ENCODE measurements at places on chromosomes 6 and 20. TPM values are rescaled to one million over a fixed set of nuclear protein-coding genes. Genes with fewer than 3 reads are reported as not detected.
A peak's percentile ranks its signal among the peaks of the same experiment; 100 is the strongest.

DNA sequence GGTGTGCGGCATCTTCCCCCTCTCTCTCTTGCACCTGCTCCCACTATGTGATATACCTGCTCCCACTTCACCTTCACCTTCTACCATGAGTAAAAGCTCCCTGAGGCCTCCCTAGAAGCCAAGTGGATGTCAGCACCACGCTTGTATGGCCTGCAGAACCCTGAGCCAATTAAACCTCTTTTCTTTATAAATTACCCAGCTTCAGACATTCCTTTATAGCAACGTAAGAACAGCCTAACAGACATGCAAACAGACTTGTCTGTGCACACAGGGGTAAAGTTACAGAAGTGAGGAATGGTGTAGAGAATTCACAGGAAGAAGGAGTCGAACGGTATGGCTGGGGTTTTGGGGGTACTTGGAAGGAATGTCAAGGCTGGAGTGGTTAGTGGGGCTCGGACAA is 14.8 kb upstream of the TGM2 start:
- no peak for DNase-seq

- peak; percentile 86 for DNase-seq
Measured at GRCh38 chr20:34824452-34824805, 1.0 kb downstream of the NCOA6 start.

- no peak for DNase-seq
Measured at GRCh38 chr6:111944541-111944940, 71.3 kb upstream of the FYN start.

DNA sequence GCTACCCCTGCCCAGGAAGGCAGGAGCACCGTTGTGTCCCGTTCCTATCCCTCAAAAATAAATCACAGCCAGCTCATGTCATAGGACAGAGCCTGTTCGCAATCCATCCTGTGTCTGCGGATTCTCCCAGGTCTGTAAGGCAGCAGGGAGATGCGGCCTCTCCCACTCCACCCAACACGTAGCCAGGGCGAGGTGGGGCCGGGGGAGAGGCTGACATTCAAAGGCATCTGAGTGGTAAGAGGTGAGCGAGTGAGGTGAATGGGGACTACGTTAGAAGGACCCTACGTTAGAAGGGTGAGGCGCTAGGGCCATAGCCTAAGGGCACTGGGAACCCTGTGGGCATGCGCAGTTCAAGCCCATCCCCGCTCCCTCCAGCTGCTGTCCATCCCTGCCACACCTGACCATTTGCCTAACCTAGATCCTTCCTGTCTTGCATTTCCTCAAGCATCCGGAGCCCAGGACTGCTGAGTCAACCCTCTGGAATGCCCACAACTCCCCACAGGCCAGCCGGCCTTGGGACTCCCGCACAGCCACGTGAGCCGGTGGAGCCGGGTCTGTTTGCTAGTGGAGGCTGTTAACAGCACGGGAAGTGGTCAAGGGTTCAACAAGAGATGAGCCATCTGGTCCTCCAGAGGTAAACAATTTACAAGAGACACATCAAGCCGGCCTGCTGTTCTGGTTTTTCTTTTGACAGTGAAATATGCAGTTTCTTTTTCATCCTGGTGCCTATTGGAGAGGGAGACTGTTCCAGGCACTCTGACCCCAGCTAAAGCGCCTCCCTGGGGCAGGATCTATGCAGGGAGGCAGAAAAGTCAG is 45.9 kb downstream of the RIPOR3 start:
- DNase-seq, result peak; percentile 96

The GJA10 gene
- not detected for total RNA-seq

The EBF4 gene
- under 0.01 TPM for total RNA-seq
